ENCODE measurements at places on chromosomes 12 and 14.
A peak's percentile ranks its signal among the peaks of the same experiment; 100 is the strongest.

- DNase-seq: no peak
Measured at GRCh38 chr14:32202491-32202997, 525 bp downstream of the RNU6-8 start.

- DNase-seq: no peak
Measured at GRCh38 chr14:80047761-80048160, 163.5 kb downstream of the DIO2 start.

- DNase-seq: no peak
Measured at GRCh38 chr12:131971226-131971625, 21.5 kb downstream of the EP400 start.

- no peak for DNase-seq
Measured at GRCh38 chr12:46547421-46548354, 175.1 kb upstream of the SLC38A2 start.

DNA sequence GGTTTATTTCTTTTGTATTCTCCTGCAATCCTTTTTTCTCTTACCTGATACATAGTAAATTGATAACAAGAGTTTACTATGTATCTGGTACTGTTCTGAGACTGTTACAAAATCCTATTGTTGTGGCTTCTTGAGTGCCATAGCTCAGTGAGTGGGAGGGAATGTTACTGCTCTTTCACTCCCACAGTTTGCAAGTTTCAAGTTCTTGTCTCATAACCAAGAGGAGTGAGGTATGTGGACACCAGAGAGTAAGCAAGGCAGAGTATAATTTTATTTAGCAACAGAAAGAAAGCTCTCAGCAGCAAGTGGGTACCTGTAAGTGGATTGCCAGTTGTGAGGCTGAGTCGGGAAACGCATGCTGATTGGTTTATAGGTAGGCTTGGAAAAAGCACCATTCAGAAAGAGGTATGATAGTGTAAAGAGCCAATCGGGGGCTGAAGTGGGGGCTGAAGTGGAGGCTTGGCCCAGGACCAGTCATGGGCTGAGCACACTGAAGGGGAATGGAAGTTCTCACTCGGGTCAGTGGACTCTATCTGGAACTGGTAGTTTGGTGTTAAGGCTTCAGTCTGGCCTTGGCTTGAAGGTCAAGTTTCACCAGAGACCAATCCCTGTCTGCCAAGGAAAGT, 850.8 kb downstream of the TMTC2 start:
- no peak for DNase-seq

- no peak for DNase-seq
Measured at GRCh38 chr12:87661786-87662377, 367.3 kb downstream of the C12orf50 start.

DNA sequence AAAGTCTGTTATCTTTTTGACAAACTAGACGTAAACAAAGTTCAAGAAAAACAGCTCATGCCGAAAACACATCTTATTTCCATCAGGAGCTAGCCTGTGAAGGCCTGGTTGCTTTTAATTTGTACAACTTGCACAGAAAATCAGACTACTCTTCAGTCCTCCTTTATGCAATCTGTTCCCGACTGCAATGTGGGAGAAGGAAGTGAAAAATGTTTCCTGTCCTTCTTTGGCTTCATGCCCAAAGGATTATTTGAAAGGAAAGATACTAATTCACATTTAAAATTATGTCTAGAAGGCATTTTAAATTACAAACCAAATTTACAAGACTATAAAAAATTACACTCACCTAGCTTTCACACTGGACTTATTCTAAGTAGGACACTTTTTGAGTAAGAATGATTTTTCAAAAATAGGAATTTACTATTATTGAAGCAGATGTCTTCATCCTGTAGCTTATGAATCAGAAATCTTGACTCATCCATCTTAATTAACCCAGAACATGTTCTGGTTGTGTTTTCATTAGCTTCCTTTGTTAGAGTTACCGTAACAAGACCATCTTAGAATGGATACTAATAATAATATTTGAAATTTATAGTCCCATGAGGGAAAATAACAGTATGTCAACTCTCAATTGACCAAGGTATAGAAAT, 272.6 kb downstream of the PRKD1 start:
- no peak for DNase-seq

DNA sequence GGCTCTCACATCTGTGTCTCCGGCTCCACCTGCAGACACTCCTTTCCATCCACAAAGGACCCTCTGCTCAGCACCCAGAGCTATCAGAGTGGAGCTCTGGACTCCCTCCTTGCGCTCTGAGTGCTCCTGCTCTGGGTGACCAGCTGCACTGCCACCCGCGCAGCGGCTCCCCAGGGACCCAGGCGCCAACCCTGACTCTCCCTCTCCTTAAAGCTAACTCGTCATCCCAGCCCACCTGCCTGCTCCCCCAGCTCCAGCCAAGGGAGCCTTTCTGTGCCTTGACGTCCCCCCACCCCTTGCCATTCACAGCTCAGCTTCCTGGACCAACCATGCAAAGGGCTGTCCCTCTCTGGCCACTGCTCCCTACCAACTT, 99.0 kb downstream of the SETD3 start:
- no peak for DNase-seq

GRCh38 chr12:12507121-12507520, 55.5 kb downstream of the DUSP16 start:
- no peak for DNase-seq

DNA sequence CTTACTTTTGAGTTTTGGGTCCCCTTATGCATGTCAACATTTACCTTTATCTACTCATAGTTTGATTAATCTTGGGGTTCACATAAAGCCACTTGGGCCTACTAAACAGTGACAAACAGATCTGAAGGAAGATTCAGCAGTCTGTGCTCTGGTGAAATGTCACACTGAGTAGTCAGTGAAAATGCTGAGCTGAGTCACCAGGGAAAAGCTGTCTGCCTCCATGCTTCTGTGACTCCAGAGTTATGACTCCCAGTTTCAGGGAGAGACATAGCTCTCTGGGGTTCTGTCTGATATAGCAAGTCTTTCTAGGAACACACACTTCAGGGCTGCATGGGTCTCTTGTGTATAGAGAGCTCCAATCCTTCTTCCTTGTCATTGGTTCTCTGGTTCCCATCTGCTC, 406.3 kb upstream of the FAR2 start:
- DNase-seq: no peak

GRCh38 chr12:56628671-56629458, 1.3 kb downstream of the BAZ2A start:
- peak; percentile 64 for DNase-seq

DNA sequence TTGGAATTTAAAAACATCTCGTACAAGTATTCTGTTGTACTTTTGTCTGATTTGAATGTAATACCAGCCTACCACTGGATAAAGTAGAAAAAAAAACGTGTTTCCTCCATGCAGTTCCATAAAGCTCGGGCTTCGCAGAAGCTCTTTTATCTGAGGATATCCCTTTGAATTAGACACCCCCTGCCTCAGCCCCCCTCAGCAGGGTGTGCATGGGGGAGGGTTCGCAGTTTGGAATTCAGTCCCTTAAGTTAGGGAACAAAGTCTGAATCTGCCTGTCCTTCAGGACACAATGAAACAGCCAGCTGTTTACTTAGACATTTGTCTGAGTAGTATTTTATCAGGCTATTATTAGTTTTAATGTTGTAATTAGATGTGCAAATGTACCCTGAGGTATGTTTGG, 234.0 kb upstream of the CAND1 start:
- no peak for DNase-seq

DNA sequence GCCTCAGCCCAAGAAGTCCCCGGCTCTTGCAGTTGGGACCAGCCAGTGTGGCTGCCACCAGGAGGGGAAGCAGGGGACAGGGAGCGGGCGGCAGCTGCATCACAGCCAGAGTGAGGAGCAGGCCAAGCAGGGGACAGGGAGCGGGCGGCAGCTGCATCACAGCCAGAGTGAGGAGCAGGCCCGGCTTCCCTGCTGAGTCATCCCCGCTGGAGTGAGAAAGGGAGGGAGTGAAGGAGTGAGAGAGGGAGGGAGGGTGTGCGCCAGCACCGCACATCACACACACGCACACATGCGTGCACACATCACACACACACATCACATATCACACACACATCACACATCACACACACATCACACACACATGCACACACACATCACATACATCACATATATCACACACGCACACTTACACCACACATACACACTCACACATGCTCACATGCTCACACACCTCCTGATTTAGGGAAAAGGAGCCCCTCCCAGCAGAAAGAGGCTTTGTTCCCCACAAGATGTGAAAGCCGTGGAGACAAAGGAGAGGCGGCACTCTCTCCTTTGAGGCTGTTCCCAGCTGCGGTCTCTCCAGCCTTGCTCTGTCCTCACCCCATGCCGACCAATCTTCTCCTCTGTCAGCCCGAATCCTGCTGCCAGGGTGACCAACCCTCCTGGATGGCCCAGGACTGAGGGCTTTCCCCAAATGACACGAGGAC, 16.7 kb upstream of the ZDHHC22 start:
- DNase-seq: no peak

GRCh38 chr12:12534166-12534866, 28.3 kb downstream of the DUSP16 start:
- peak; percentile 19 for DNase-seq

DNA sequence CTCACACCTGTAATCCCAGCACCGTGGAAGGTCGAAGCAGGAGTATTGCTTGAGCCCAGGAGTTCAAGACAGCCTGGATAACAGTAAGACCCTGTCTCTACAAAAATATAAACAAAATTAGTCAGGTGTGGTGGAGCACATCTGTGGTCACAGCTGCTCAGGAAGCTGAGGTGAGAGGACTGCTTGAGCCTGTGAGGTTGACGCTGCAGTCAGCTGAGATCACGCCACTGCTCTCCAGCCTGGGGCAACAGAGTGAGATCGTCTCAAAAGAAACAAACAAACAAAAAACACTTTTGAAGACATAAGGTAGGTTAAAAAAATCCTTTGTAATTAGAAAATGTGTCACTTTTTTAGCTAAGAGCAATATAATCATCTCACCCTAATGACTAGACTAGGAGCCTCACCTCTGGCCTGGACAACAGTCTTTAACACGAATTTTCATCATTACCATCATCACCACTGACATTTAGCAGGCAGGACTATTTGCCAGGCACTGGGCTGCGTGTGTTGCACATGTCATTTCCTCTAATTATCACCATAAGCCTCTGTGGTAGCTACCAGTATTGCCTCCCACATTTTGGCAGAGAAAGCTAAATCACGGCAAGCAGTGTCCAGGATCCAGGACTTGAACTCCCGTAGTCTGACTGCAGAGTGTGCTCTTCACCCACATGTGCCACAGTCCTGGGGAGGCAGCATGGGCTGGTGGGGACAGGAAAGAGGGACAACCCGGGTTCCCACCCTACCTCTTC, 4.6 kb upstream of the SYCP3 start:
- peak; percentile 12 for DNase-seq

DNA sequence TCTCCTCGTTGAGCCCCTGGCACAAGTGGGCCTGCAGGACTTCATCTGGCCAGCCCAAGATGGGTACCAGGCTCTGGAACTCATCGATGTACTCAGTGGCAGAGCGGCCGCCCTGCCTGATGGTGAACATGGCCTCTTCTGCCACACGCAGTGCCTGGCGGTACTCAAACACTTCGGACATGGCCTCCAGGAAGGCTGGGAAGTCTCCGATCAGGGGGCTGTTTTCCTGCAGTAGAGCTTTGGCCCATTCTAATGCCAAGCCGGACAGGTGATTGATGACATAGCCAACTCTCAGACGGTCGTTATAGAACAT, 19.8 kb downstream of the RTL1 start:
- DNase-seq: no peak

GRCh38 chr12:19409376-19409775, 29.9 kb upstream of the AEBP2 start:
- no peak for DNase-seq

- DNase-seq: no peak
Measured at GRCh38 chr14:75109877-75110276, 17.0 kb downstream of the NEK9 start.

- DNase-seq: no peak
Measured at GRCh38 chr12:113161415-113162016, 12.0 kb downstream of the CFAP73 start.

DNA sequence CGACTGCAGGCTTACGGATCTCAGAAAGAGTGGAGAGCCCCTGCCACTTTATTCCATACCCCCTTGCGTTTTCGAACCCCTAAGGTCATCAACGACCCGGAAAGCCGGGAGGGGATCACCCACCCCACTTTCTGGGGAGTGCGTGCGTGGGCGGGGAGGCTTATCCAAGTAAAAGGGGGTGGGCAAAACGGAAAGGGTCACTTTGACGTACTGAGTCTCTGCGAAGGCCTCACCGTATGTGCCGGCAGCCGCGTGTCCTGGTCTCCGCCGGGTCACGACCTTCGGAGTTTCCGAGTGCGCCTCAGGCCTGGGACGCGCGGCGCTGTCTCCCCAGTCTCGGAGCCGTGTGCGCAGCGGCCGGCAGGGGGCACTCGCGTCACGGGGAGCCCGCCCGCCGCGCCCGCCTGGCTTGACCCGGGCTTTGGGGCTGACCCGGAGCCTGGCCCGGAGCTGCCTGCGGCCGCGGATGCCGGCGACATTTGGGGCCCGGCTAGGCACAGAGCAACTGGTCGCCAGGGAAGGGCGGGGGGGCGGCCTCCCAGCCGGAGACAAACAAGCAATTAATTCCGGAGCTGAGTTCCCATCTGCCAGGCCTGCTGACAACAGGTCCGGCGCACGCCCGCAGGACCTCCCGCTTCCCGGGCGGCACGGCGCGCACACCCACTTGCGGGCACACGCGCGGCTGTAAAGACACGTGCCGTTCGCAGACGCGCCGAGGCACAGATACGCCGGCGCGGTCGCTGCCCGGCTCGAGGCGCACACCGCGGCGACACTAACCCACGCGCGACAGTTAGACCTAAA, 890 bp upstream of the KIF26A start:
- DNase-seq: peak; percentile 81

- no peak for DNase-seq
Measured at GRCh38 chr12:91633734-91634357, 451.2 kb upstream of the DCN start.

GRCh38 chr12:110546339-110546738, 36.8 kb downstream of the PPTC7 start:
- no peak for DNase-seq

DNA sequence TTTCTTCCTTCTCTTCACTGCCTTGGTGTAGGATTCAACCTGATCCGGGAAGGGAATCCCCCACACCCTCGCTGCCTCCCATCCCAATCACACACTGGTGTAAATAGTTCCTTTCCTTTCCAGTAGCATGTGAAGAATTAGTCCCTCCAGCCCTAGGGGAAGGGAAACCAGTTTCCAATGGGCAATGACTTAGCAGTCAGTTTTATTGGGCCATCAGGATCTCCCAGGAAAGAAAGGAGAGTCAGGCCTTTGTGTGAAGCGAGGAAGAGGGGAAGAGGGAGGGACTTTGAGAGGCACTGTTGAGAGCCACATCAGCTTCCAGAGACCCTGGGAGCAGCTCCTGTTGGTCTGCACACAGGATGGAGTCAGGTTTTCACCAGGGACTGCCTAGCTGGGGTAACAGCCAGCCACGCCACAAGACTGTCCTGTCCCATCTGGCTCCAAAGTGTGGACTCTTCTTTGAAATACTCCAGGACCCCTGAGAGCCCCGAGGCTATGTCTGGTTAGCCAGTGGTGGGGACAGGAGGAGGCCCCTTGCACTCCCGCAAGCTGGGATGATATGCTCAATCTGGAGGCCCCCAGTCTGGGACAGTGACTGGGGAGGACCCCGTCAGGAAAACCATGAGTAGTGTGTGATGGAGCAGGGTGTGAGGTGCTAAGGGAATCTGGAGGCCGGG, 27.9 kb downstream of the MOAP1 start:
- DNase-seq: no peak

- peak; percentile 81 for DNase-seq
Measured at GRCh38 chr12:1796515-1797010, 23.8 kb upstream of the LRTM2 start.

Data from KBM-7 (cell line).